ENCODE measurements at places on chromosomes 2 and 18.

DNA sequence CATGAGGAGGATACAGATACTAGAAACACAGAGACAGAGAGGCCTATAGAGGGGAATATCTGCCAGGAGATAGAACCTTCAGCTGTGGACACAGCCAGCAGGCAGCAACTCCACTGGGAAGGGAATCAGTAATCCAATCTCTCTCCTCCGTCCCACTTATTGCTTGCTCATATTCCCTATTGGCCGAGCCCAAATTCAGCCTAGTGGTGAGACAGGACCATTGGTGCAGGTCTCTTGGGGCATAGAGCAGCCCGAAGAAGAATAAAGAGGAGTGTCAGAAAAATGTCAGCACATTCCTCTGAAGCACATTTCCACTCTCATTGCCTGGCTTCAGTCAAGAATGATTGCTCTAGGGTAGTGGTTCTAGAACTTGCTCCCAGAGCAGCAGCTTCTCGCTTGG lies 1091.5 kb upstream of the GYPC start:
- DNase-seq: no peak

DNA sequence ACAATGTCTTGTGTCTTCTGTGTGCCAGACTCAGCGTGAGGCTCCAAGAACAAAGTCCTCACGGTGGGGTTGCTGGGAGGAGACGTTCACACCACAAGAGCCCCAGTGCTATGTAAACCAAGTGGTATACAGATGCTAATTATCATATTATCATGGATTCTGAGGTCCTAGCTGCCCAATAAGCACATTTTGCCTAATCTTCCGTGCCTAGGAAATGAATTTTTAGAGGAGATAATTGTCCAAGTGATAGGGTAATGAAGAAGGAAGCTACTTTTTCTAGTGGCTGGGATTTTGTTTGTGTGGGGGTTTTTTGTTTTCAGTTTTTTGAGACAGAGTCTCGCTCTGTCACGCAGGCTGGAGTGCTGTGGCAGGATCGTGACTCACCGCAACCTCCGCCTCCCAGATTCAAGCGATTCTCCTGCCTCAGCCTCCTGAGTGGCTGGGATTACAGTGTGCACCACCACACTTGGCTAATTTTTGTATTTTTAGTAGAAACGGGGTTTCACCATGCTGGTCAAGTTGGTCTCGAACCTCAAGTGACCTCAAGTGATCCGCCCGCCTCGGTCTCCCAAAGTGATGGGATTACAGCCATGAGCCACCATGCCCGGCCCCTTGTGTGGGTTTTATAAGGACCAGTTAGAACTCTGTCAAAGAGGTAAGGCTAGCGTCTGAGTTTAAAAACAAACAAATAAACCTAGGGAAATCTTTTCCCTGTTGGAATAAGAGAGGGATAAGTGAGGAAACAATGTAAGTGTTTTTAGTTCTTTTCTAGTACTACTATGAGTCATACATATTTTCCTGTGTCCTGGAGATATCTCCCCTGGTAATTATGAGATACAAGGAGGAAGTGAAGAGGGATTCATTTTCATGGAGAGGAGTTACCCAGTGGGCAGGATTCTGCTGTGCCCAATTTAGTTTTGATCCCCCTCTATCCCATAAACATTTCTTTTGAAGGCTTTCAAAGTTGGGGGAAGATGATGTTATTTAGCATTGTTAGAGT lies 9.5 kb upstream of the SMAD7 start:
- no peak for DNase-seq

GRCh38 chr2:26346454-26347053 lies at the start of gene ADGRF3:
TSS of gene ADGRF3 (minus strand) at chr2:26346789. CDS start at chr2:26346234, 555 bp downstream.
- peak; percentile 42 for DNase-seq

DNA sequence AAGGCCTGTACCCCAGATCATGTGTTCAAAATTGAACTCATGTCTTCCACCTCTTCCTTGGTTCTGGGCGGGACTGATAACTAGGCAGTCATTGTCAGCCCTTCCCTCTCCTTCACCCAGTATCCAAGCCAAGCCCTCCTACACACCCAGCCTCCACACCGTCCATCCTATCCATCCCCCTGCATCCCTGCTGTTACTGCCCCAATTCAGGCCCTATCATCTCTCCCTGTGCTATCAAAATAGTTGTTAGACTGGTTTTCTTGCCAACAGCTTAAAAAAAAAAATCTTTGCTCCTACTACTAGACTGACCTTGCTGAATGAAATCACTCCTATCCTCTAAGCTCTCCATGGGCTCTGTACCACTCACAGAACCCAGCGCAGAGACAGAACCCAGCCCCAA lies 32.8 kb downstream of the TGFA start:
- no peak for DNase-seq

DNA sequence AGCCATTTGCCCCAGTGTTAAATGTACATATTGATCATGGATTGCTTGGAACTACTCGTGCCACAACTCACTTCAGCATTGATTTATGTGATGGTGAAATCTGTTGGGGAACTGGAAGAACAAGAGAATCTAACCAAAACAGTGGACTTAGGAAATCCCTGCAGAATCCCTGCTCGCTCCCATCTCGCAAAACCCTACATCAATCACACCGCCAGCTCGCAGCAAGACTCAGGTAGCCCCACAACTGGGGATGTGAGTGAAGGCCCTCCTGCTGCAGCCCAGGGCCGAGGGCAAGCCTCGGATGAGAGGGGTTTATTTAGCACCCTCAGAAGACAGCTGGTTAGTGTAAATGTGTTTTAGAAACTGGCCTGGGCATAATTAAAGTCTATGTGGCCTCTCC lies 171.6 kb downstream of the ANAPC1 start:
- no peak for DNase-seq

GRCh38 chr2:88329815-88330603 lies 122.5 kb downstream of the FOXI3 start:
- peak; percentile 47 for DNase-seq

- no peak for DNase-seq
Measured at GRCh38 chr2:129296806-129297205, 682.7 kb upstream of the RAB6C start.

Measured in GM13976 (cell line).